ENCODE measurements at places on chromosomes 2 and 18.
A peak's percentile ranks its signal among the peaks of the same experiment; 100 is the strongest.

DNA sequence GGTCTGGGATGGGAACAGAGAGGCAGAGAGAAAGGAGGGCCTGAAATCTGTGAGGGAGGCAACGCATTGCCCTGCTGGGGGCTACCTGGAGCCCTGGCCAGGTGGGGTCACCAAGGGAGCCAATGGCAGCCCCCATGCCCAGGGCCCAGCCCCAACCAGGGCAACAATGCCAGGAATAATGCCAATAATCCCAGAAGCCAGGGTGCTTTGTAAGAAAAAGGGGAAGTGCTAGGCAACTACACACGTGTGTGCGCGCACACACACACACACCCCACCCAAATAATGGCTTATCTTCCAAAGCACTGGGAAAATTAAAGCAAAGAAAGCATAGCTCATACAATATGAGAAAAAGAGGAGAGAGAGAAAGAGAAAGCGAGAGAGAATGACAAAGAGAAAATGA is 7.0 kb upstream of the CLEC4F start:
- no peak for DNase-seq

GRCh38 chr2:23320058-23320457 is 64.9 kb upstream of the KLHL29 start:
- DNase-seq: no peak

GRCh38 chr18:21803495-21803894 is 62.9 kb downstream of the MIB1 start:
- DNase-seq: no peak

DNA sequence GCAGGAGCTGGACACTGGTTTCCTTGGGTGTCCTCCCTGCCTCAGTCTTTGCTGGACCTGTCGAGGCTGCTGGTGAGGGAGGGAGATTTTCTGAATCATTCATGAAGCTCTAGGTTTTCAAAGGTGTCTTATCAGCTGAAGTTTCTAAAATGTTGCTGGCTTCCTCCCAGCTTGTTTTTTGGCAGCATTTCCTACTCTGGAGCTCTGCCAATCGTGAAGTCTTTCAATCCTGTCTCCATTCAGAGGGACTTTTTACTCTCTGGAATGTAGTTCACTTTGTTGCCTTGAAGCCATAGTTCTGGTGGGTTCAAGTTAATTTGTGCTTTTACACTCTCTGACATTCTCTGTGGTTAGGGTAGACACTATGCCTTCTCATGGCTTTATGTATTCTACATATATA is 23.9 kb downstream of the SNTG2 start:
- DNase-seq: no peak

DNA sequence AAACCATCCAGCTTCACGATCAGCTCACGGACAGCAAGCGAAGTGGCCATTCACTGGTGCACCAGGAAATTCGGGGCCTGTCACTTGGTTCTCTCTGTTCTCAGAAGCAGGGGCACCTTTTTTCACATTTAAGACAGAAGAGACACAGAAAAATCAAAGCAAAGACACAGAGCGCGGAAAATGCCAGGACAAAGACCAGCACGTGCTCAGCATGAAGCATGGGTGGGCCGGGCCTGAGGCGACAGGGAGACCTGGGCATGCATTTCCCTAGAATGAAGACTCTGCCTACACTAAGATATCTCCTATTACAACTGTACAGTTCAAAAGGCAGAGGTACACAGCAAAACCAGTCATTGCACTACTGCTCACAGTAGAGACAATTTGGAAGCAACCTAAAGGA is 117.4 kb upstream of the ID2 start:
- DNase-seq: no peak

- no peak for DNase-seq
These were observed 108.7 kb downstream of the GFPT1 start for GRCh38 chr2:69278366-69278765.

DNA sequence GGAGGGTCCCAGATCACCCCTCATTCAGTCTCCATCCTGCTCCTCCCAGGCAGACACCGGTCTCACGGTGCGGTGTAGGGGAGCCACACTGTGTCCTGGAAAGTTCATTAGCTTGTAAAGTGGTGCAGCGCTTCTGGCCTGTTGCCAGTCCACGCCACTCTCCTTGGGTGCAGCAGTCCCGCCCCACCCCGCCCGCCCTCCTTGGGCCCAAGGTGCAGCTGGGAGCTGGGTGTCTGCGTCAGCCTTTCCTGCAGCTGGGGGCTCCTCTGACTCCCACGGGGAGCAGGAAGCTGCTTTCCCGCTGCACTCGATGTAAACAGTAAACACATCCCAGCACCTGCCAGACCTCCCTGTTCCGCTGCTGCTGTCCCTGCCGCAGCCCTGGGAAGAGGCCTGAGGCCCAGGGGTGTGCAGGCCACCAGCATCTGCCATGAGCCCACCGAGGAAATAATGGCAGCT is 53.8 kb upstream of the ASB18 start:
- no peak for DNase-seq

- no peak for DNase-seq
These were observed 1.3 kb downstream of the TMEM163 start for GRCh38 chr2:134717286-134718022.

DNA sequence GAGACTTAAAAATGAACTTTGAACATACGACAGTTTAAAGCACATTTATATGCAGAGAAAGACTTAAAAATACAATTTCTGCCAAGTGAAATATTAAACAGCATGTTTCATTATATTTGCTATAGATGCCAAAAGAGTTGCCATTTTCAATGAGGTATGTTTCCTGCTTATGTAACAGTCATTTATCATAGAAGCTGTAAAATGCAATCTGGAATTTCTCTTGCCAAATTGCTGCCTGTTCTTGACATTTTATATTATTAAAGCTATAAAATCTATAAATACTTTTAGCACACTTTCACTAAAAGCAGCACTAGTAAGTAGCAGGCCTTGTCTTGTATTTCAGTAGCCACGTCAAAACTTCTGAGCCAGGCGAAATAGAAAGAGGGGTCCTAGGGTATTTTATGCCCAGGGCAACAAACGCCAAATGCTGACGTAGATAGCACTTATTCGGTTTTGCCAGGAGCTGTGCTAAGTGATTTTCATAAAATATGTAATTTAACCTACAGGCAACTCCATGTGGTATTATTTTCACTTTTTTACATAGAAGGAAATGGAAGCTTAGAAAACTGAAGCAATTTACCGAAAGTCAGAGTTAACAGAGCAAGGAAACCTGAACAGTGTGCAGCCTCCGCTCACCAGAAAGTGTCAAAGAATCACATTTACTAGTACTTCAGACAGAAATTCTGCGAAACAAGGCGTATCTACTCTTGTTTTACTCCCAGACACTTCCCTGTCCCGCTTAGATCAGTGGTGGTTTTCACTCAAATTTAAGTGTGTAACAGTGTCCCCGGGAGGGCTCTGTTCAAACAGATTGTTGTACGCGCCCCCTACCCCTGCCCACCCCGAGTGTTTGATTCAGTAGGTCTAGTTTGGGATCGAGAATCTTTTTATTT is 1.2 kb upstream of the CYP20A1 start:
- DNase-seq: peak; percentile 6

DNA sequence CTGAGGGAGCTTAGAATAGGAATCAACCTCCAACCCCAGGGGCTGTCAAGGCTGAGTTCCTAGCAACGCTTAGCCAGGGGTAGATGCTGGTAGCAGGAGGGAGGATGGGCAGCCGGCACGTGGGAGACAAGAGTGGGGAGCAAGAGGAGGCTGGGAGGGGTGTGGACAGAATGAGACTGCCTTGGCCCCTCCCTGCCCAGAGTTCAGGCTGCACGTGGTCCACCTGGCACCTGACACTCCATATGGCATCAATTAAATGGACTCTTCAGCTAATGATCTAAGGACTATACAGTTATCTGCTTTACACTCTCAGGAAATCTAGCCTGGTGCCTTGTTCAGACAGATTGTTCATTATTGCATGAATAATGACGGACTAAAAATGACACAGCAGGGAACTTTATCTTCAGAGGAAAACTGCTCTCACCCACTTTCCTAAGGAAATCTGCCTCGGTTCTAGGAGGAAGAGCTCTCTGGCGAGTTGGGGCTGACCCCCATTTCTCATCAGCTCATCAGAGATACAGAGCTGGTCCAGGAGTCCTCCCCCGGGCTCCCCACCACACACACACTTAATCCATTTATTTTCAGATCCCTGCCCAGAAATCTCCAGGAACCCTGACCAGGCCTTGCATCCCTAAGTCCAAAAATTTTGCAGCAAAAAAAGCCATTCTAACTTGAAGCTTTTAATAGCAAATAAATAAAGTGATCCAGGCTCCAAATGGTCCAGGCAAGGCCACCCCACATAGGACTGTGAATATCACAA is 102.1 kb upstream of the CDC42EP3 start:
- DNase-seq: no peak

- DNase-seq: no peak
These were observed 34.4 kb downstream of the ACAA2 start for GRCh38 chr18:49778826-49779465.

DNA sequence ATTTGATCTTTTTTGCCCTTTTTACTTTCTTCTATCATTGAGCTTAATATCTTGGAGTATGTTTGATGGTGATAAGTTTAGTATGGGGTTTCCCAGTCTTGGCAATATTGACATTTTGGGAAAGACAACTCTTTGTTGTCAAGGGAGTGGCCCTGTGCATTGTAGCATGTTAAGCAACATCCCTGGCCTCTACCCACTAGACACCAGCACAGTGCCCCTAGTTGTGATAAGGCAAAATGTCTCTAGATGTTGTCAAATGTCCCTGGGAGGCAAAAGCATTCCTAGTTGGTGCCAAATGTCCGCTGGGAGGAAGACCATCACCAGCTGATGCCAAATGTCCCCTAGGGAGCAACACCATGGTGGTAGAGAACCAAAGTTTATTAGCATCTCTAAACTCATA is 28.2 kb downstream of the GULP1 start:
- no peak for DNase-seq

GRCh38 chr18:43514747-43515146 is 237.5 kb upstream of the SYT4 start:
- no peak for DNase-seq

DNA sequence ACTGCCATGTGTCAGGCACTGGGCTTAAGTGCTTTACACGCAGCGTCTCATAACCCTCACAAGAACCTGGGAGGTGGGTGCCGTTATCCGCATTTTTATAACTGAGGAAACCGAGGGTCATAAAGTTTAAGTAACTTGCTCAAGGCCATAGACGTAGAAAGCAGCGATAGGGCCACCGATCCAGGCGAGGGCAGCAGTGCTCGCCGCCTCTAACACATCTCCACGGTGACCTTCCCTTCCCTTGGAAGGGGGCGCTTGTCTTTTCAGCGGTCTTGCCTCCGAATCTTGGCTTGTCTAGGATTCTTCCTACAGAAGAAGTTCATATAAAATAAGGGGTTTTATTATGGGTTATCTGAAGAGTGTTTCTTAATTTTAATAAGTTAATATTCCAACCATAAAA is 186.6 kb downstream of the GBX2 start:
- no peak for DNase-seq

DNA sequence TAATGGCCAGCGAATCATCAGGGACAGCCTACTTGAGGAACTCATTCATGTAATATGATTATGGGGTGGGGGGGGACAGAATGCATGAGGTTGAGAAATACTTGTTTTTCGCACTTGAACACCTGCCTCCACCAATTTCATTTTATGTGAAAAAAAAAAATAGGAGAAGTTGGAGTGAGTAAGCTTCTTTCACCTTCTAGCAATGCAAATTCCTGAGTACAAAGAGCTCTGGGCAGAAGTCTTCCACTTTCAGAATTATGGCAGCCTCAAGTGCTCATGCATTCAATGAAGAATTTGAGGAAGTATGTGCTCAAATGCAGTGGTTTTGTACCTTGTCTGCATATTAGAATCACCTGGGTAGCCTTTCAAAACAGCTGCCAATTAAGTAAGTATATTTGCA is 40.1 kb upstream of the GPD2 start:
- DNase-seq: no peak
